ENCODE measurements at places on chromosomes 4 and X.

GRCh38 chr4:103484521-103484920 is 235.3 kb downstream of the TACR3 start:
- no peak for DNase-seq

GRCh38 chr4:2330091-2331042 is 68.5 kb upstream of the MXD4 start:
- DNase-seq = no peak

DNA sequence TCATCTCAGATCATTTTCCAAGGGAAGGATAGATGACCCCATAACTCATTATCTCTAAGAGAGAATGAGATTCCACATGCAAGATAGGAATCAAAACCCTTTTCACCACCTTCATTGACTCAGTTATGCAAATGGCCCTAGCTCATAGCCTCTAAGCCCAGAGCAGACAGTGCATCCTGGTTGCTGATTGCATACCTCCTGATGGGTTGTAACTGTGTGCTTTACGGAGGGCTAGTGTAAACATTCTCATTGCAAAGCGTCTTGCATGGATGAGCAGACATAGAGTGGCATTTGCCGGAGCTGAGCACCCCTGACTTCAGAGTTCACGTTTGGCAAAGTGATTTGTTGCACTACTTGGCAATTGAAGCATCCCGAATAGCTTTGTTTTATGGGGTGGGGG is 151.0 kb downstream of the VCX3A start:
- no peak for DNase-seq

- DNase-seq = no peak
These were observed 25.1 kb upstream of the PLS3 start for GRCh38 chrX:115535844-115536243.

GRCh38 chrX:116142976-116143375 is 27.6 kb upstream of the AGTR2 start:
- DNase-seq = no peak

- DNase-seq = no peak
These were observed 689 bp downstream of the NR0B1 start for GRCh38 chrX:30308263-30309138.

GRCh38 chr4:107453987-107454386 is 266.0 kb downstream of the PAPSS1 start:
- DNase-seq = no peak
